ENCODE measurements at places on chromosomes 2 and 18. TPM values are rescaled to one million over a fixed set of nuclear protein-coding genes. Genes with fewer than 3 reads are reported as not detected.

GRCh38 chr18:59220784-59221765, 1.1 kb downstream of the GRP start:
- peak; percentile 28 for DNase-seq

Gene PRKAG3
- polyA plus RNA-seq: not detected

- peak; percentile 23 for DNase-seq
These were observed 55.9 kb upstream of the NT5C1B start for GRCh38 chr2:18645315-18645714.

DNA sequence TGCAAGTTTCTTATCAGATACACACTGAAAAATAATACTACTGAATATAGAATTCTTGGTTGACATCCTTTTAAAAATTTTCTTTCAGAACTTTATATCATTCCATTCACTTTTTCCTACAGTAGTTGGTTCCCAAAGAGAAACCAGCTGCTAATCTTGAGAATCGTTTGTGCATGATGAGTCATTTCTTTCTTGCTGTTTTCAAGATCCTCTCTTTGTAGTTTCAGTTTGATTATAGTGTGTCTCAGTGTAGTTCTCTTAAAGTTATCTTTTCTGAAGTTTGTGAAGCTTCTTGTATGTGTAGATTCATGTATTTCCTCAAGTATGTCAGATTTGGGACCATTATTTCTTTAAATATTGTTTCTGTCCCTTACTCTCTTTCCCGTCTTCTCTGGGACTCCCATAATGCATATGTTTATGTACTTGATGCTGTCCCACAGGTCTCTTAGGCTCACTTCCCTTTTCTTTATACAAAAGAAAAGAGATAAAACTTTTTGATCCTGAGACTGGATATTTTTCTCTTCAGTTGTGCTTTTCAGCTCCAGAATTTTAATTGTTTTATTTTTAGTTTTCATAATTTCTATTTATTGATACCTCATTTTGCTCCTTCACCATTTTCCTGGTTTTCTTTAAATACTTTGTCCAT, 801.0 kb downstream of the TDRD15 start:
- no peak for DNase-seq

Gene ATF2
- 29.5 TPM for polyA plus RNA-seq

DNA sequence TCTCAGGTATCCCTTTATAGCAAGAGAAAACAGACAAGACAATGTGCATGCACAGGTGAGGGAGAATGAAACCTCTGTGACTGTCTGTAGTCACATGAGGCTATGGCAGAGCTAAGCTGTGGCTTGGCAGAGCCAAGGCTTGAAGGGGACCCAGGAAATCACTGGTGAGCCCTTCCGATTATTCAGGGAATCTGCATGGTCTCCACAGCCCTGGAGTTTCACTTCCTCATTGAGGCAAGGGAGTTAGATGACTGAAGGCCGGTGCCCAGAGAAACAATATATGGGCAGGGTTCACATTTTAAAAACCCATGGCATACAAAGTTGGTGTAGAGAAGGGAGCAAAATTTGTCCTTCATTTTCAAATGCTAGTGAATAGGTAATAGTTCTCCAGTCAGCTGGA, 144.4 kb upstream of the REV1 start:
- DNase-seq: no peak

- no peak for DNase-seq
These were observed 60.0 kb upstream of the KLF7 start for GRCh38 chr2:207225773-207226172.

DNA sequence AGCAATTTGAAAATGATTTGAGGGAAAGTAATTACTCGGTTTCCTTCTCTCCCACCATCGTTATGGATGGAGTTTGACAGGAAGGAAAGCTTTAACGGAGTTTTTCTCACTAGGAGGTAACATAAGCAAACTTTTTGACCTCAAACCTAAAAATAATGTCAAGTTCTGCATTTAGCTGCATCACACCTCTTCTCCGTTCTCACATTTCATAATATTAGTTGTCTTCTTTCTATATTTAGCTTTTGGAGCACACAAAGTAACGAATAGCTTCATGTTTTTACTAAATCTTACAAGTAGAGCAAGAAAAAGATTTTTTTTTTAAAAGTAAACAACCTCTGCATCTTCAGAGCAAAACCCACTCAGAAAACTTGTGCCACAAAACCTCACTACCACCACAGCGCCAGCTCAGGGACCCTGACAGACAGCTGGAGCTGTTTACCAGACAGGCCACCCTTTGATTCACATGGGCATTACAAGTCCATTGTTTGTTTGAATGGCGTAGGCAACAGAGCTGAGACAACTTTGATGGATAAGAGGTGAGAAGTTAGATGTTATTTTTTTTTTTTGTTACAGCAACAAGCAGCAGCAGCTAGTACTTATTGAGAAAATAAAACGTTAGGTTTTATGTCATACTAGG, 21.9 kb upstream of the ICOS start:
- DNase-seq: peak; percentile 34

- peak; percentile 94 for DNase-seq
These were observed 167.1 kb downstream of the ZFP36L2 start for GRCh38 chr2:43059183-43059897.

Gene SCYGR4
- polyA plus RNA-seq: not detected

- no peak for DNase-seq
These were observed 511.2 kb downstream of the METTL4 start for GRCh38 chr18:2060086-2060485.

GRCh38 chr2:113135317-113135716, 7.9 kb downstream of the IL1RN start:
- DNase-seq: no peak

DNA sequence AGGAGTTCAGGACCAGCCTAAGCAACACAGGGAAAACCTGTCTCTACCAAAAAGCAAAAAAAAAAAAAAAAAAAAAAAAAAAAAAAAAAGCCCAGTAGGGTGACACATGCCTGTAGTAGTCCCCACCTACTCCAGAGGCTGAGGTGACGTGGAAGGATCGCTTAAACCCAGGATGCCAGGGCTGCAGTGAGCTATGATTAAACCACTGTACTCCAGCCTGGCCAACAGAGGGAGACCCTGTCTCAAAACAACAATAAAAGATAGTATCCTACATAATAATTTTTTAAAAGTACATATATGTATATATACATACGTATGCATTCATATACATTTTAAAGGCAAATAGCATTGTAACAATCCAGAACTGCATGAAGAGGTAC, 51.7 kb downstream of the SOS1 start:
- peak; percentile 19 for DNase-seq

Gene NEUROD1
- polyA plus RNA-seq: not detected

DNA sequence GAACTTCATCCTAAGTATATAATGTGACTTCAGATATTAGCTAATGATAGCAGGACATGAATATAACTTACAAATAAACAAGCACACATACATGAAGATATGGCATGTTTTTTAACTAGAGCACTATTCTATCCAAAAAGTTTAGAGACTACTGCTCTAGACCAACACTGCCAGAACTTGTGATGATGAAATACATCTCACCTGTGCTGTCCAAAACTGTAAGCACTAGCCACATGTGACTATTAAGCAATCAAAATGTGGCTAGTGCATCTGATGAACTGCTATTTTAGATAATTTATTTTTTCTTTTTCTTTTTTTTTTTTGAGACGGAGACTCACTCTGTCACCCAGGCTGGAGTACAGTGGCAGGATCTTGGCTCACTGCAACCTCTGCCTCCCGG, 7.1 kb downstream of the AAK1 start:
- no peak for DNase-seq

DNA sequence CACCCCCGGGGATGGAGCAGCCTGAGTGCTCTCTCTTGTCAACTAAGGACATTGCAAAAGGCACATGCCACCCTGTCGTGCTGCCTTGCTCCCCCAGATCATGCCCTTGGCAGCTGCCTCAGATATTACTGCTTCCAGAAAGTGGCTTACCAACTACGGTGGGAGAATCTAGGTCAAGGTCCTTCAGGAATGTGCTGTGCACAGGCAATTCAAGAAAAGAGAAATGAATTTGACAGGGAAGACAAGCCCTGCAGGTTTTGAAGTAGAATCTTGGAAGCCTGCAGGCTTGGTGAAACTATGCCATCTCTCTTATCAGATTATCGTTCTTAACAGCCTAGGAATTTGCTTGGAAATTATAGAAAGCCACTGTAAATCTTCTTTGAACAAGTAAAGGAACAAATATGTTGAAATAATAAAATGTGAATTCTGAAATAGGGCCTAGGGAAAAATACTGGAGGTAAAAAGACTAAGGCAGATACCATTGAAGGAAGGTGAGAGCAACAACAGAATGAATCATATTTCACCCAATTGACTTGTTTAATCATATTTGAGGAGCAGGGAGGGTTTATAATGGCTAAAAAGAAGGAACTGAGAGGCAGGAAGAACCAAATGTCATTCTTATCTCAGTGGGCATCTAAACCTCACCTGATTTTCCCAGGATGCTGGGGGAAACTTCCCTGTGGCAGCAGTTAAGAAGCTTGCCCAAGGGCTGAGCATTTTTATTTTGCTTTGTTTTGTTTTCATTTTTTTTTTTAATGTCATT, 94.0 kb upstream of the GLS start:
- no peak for DNase-seq

All from GM23248 (cell line).